ENCODE measurements at places on chromosomes 11 and 22. TPM values are rescaled to one million over a fixed set of nuclear protein-coding genes. Genes with fewer than 3 reads are reported as not detected.

VWA5A gene
- 8.6 TPM for total RNA-seq

CASP1 gene
- 57.1 TPM for total RNA-seq

TRIM48 gene
- 0.36 TPM for total RNA-seq

BIK gene
- total RNA-seq, result 2.3 TPM

APOA5 gene
- total RNA-seq, result not detected

TNNT3 gene
- not detected for total RNA-seq

HSPB2 gene
- 0.31 TPM for total RNA-seq

AHNAK gene
- total RNA-seq, result 266 TPM

MIOX gene
- total RNA-seq, result not detected

ARHGAP20 gene
- 0.36 TPM for total RNA-seq

TYR gene
- 2,504 TPM for total RNA-seq

TTC38 gene
- total RNA-seq, result 36.0 TPM

TMEM191B gene
- total RNA-seq, result 1.1 TPM

SLC22A25 gene
- total RNA-seq, result not detected

THYN1 gene
- total RNA-seq, result 43.5 TPM

ABCC8 gene
- not detected for total RNA-seq

A4GALT gene
- total RNA-seq, result not detected

CHRM1 gene
- 0.36 TPM for total RNA-seq

SLC22A6 gene
- not detected for total RNA-seq

EHF gene
- under 0.01 TPM for total RNA-seq

SCARF2 gene
- 3.1 TPM for total RNA-seq

ART1 gene
- total RNA-seq, result not detected

HBB gene
- not detected for total RNA-seq

SNU13 gene
- total RNA-seq, result 89.8 TPM

OR8G5 gene
- not detected for total RNA-seq

MFRP gene
- not detected for total RNA-seq

SAMM50 gene
- total RNA-seq, result 52.7 TPM

CRYBB2 gene
- not detected for total RNA-seq

APOA4 gene
- not detected for total RNA-seq

PAK1 gene
- total RNA-seq, result 86.1 TPM

APOL6 gene
- 45.8 TPM for total RNA-seq

OR56A1 gene
- total RNA-seq, result not detected

TMEM86A gene
- 1.00 TPM for total RNA-seq

MRGPRF gene
- 0.62 TPM for total RNA-seq

CEND1 gene
- not detected for total RNA-seq

INS gene
- not detected for total RNA-seq

NFAM1 gene
- total RNA-seq, result under 0.01 TPM

NEFH gene
- 0.31 TPM for total RNA-seq

CD3D gene
- not detected for total RNA-seq

DEPDC7 gene
- total RNA-seq, result 30.5 TPM

PLAAT3 gene
- 16.0 TPM for total RNA-seq

CCDC157 gene
- 3.4 TPM for total RNA-seq

SLC22A8 gene
- total RNA-seq, result not detected

LGR4 gene
- total RNA-seq, result 23.3 TPM

ADM gene
- total RNA-seq, result 10.0 TPM

SMTN gene
- total RNA-seq, result 36.3 TPM

CCDC116 gene
- 0.33 TPM for total RNA-seq

SCGB1C1 gene
- total RNA-seq, result not detected

P2RY2 gene
- total RNA-seq, result not detected

C22orf31 gene
- not detected for total RNA-seq

C11orf71 gene
- 12.0 TPM for total RNA-seq

DDI1 gene
- total RNA-seq, result not detected

SLC37A2 gene
- 1.4 TPM for total RNA-seq

C11orf91 gene
- total RNA-seq, result 0.34 TPM

BATF2 gene
- 6.5 TPM for total RNA-seq

FOSL1 gene
- total RNA-seq, result 19.7 TPM

OR52W1 gene
- total RNA-seq, result not detected

C11orf52 gene
- not detected for total RNA-seq

PDGFB gene
- total RNA-seq, result not detected

TMX2 gene
- total RNA-seq, result 167 TPM

Data from melanocyte of skin (primary cell).